ENCODE measurements at places on chromosomes 3 and 15. TPM values are rescaled to one million over a fixed set of nuclear protein-coding genes. Genes with fewer than 3 reads are reported as not detected.

The CAMK2N2 gene
- 0.14 TPM for polyA plus RNA-seq

The LMAN1L gene
- not detected for polyA plus RNA-seq

DNA sequence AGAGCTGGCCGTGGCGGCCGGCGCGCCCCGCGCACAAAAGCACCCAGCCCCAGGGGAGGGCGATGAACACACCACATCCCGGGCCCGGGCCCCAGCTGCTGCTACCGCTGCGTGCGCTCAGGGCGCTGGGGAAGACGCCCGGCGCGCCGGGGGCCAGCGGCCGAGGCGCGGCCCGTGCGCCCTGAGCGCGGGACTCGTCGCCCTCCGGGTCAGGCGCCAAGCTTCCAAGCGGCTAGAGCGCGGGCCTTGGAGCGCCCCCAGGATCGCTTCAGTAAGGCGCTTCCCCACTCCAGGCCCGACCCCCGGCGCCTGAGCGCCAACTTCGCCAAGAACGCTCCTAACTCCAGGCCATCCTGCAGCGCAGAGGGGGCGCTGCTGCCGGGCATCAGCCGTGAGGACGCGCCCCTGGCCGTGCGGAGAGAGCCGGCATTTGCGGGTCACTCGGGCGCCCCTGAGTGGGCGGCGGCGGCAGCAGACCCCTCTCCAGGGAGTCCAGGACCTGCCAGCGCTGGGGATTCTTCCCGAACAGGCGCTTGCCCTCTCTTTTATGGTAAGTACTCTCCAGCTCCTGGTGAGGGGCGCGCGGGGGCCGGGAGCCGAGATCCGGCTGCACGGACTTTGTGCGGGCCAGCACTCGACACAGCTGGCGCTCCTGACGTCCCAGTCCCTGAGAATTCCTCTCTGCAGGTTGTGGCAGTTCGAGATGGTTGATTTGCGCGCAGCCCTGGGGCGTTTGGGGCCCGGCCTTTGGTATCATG lies 475 bp downstream of the SPSB4 start:
- no peak for DNase-seq

The ACTRT3 gene
- polyA plus RNA-seq, result 3.8 TPM

DNA sequence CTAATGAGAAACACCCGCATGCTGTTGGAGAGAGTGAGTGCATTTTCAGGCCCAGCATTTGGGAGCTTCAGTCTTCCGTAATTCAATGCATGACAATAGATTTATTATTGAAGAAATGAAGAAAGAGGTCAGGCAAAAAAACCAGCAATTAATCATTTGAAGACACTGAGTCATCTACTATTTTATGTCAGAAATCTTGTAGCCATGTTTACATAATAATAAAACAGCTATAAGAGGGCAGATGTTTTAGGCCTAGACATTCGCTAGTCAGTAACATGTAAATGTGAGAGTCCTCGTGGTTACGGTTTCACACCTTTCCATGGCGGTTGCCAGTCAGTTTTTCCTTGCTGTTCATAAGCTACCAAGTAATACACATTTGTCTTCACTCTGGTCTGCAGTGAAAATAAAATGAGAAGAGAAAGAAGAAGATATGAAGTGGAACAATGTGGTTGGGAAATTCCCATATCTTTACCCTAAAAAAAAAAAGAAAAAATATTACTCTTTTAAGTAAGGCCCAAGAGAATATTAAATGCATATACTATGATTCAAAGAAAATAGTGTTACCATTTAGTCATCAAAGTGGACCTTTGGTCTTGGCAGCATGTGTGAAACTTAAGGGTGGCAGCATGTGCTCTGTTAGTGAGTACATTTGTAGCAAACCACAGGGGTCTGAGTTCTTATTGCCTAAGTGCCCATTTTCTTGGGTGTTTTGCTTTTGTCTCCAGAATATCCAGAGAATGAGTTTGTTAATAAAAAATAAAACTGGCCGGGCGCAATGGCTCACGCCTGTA lies 140.5 kb upstream of the TBL1XR1 start:
- DNase-seq, result no peak

DNA sequence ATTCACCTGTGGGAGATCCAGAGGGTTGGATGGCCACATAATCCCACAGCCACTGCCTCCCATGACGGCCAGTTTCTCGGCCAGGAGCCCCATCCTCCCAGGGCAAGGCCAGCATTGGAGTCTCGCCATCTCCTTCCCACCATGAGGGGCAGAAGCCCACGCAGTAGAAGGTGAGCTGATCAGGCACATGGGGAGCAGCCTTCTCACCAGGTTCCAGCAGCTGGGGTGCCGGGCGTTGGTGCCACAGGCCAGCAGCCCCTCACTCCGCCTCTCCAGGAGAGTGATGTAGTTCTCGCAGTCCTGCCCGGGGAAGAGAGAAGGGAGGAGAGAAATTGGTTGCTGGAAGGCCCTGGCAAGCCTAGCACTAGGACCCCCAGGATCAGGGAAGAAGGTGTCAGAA lies 16.1 kb downstream of the SEMA7A start:
- DNase-seq, result no peak

The ZCWPW2 gene
- 1.8 TPM for polyA plus RNA-seq

GRCh38 chr3:15647611-15648167 lies 46.1 kb downstream of the BTD start:
- DNase-seq, result no peak

The SLC12A8 gene
- polyA plus RNA-seq, result 5.5 TPM

The ONECUT1 gene
- polyA plus RNA-seq, result 0.29 TPM

GRCh38 chr15:50857763-50858162 lies 50.7 kb upstream of the AP4E1 start:
- no peak for DNase-seq

- no peak for DNase-seq
Observed at GRCh38 chr3:98647197-98647596, 53.8 kb upstream of the CPOX start.

- DNase-seq, result no peak
Observed at GRCh38 chr3:18442756-18443664, 17.9 kb upstream of the SATB1 start.

GRCh38 chr3:42183991-42184632 lies 81.9 kb downstream of the CCK start:
- DNase-seq, result no peak

The CLRN1 gene
- not detected for polyA plus RNA-seq

DNA sequence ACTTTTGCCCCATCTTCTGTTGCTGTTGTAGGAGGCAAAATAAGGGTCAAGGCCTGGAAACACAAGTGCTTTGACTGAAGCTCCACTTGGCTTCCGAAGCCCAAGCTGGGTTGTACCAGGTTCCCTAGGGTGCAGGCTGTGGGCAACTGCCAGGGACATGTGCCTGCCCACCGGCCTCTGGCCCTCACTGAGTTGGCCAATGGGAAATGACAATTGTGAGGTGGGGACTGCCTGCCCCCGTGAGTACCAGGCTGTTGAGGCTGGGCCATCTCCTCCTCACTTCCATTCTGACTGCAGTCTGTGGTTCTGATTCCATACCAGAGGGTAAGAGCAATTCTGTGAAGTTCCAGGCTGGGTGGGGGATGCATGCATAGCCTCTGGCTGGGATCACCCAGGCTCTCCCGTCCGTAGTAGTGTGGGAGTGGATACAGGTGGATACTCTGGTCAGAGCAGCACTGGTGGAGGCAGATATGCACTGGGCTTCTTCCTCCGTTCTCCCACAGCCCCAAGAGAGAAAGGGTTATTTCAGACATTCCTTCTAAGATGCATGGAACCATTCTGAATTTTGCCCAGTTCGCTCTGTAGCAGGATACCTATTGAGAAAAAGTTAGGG lies at the start of gene ADIPOQ:
ADIPOQ (plus strand) TSS at position 285 of the 613 bp plus-strand sequence. CDS start 10,349 bp downstream, outside the sequence.
- DNase-seq, result no peak

- DNase-seq, result no peak
Observed at GRCh38 chr15:80099241-80099640, 39.8 kb downstream of the ZFAND6 start.

DNA sequence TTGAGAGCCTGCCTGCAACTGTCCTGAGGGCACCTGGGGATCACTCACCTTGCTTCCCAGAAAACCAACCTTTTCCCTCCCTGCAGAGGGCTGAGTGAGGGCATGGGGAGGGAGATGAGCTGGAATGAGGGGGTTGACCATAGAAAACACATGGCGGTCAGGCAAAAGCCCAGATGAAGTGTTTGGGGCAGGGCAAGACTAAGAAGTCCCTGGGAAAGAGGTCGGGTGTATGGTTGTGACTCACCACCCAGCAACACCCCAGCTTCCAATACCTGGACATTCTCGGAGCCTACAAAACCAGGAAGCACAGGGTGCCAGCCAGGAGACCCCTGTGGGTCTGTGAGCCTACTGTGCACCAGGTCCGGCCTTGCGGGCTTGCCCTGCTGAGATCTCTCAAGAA lies 95.3 kb upstream of the ATP2B2 start:
- no peak for DNase-seq

- DNase-seq, result no peak
Observed at GRCh38 chr15:60573936-60574335, 95.0 kb upstream of the ICE2 start.

The ZMYND10 gene
- 3.3 TPM for polyA plus RNA-seq

DNA sequence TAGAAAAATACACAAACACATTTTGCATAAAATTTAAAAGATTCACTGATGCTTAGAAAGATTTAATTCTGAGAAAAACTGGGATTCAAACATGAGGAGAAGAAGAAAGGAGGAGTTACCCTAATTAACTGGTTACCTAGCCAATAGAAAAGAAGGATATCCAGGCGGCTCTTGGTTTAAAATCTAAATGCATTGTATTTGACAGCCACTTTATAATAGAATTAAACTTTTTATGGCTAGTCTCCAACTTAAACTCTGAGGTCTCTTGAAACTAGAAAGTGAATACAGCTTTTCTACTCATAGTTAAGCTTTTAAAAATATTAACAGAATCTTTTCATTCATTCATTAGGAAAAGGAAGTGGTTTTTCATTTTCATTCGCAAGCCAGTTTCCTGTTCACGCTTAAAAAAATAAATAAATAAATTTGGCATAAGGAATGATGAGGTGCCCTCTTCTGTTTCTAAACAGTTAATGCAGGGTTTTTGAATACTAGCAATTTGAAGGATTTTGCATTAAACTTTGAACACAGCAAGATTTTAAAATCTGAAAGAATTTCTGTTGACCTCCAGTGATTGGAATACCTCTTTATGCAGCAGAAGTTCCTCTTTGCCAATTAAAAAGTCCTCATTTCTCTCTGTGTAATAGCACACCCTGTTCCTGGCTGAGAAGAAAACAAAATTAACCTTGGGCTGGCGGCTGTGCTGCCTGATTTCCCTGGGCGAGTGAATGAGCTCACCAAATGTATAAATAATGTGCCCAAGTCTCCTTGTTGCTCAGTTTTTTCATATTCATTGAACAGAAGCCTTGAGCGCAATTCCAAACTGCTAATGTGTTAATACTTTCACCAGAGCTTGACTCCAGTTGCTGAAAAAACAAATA lies 105.1 kb downstream of the ZMAT3 start:
- peak; percentile 24 for DNase-seq

Measured in left renal pelvis (tissue), 4 donors.